Activated CD4-positive, alpha-beta T cell treated with anti-CD3 and anti-CD28 coated beads for 24 hours (primary cell): ENCODE measurements at places on chromosomes 3 and 15.

- no peak for DNase-seq
Measured at GRCh38 chr3:45783667-45784066, 12.7 kb downstream of the SLC6A20 start.

- DNase-seq, result no peak
Measured at GRCh38 chr3:162139841-162140240, 643.2 kb downstream of the OTOL1 start.

- no peak for DNase-seq
Measured at GRCh38 chr3:33438881-33439545, 1.2 kb downstream of the UBP1 start.

DNA sequence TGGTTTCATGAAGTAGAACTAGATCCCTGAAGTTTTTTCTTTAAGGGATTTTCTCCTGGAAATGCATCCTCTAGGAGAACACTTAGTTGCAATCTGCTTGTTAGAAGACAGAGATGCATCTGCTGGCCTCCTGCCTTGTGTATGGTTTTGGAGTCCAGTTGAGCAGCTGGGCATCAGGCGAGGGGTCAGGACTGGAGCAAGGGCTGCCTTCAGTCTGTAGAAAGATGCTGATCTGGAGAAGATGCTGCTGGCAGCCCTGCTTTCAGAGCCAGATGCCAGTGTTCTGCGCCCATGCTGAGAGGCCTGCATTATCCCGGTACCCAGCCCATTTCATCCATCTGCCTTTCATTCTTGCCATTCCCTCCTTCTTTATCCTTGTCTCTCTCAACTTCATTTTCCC is 77.4 kb downstream of the CHCHD6 start:
- no peak for DNase-seq

DNA sequence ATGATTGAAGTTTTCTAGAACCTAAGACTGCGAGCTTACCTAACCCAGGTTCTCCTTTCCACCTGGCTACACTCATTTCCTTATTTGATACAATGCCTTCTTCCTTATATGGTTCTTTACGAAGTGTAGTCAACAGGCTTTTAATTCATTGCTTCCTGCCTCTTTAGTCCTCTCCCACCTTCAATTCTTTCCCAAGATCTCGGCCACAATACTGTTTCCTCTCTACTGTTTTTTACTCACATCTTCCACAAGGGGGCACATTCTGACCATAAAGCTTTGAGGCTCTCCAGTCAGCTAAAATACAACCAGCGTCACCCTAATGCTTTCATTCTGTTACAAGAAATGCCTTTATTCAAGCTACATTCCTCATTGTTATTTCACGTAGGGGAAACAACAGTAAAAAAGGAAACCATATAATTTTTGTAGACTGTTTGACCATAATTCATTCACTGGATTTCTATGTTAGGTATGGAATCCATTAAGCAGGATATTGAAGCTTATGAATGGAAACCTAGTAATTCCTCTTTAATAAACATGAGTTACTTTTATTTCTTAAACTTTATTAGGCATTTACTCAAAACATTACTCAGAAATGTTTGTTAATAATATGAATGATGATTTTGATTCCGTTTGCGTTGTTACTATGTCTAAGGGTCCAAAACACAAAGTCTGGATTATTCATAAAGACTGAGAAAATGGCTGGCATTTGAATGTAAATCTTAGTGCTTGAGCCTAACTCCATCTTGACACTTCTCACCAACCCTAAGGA is 29.5 kb upstream of the VEPH1 start:
- DNase-seq, result no peak

DNA sequence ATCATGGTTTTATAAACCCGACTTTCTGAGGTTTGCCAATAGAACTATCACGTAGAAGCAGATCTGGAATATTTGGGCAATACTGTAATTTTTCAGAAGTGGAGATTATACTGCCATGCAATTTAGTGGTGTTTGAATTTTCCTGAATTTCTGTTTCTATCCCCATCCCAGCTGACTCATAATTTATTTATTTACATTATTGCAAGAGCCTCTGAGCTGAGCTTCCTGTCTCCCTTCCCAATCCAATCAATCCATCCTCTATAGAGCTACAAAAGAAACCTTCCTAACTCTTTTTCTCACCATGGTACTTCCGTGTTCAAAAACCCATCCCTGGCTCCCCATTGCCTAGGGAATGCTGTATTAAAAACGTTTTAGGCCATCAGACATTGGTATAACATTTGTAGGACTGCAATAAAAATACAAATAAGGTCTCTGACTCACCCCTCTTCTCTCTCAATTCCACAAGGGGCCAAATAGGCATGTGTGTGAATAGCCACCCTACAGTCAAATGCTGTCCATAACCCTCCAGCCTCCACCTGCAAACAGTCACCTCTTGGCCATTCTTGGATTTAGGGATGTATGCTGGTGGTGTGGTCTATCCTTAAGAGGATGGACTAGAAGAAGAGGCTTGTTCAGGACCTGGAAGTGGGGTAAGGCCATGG is 190.7 kb downstream of the CD47 start:
- no peak for DNase-seq

DNA sequence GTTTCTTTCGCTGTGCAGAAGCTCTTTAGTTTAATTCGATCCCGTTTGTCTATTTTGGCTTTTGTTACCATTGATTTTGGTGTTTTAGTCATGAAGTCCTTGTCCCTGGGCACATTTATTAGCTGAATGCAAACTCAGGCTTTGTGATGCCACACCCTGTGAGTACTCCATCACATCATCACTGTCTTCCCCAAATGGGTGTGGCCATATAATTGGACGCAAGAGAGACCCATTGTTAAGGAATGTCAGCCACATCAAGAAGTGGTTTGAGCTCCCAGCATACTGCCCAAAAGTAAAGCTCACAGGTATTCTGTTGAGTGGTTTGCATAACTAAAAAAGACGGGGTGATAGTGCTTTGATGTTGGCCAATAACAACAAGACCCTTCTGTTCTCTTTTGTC is 245.7 kb downstream of the SV2B start:
- DNase-seq, result no peak

- DNase-seq, result no peak
Measured at GRCh38 chr3:169666376-169667165, 3.1 kb upstream of the MECOM start.
